ENCODE measurements at places on chromosomes 6 and 20.

DNA sequence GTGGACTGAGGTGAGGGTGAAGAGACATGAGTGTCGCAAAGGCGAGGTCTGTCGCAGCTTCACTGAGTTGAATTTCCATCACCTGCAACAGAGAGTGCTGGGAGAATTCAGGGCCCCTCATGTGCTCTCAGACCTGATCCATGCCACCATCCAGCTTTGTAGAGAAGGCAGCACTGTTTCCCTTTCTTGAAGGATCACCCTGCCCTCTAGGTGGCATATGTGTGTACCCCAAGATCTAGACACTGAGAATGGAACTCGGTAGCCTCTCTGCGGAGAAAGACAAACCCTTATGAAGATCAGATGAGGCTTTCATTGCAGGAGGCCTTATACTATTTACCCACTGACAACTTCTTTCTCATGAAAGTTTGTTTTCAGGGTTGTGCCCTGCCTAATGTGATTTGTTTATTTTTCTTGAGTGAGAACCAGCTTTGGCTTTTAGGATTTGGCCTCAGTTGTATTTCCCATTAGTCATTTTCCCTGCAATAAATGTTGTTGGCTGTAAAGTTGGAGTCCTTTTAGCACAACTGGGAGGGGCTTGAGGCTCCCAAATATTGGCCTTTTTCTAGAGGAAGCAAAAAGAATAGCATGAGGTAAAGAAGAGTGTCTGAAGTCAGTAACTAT lies 811.3 kb downstream of the DHX35 start:
- no peak for DNase-seq

GRCh38 chr20:36926653-36927200 lies 24.8 kb downstream of the SAMHD1 start:
- no peak for DNase-seq

DNA sequence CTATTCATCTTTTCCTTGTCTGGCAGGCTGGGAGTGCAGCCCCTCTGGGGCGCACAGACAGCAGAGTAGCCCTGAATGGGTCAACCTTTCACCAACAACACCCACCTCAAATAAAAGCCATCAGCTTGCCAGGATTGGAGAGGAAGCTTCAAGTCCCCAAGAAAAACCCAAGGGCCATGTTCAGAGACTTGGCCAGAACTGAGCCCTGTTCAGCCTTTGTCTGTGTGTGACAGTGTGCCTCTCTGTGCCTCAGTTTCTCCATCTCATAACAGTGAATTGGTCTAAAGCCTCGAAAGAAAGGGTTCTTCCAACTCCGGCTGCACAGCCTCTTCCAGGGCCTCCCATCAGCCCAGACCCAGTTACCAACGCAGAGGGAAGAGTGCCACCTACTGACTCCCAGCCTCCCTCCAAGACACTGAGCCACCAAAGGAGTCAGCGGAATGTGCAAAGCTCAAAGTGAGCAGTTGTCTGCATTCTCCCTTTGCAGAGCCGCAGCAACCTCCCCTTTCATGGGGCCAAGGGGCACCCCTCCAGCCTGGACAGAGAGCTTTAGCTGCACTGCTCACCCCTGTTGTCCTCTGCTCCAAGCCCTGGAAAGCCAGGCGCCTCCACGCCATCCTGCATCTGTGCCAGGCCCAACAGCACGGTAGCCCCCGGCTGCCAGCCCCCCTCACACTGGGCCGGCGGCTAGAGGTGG lies 82.7 kb upstream of the TOP1 start:
- DNase-seq, result peak; percentile 61

DNA sequence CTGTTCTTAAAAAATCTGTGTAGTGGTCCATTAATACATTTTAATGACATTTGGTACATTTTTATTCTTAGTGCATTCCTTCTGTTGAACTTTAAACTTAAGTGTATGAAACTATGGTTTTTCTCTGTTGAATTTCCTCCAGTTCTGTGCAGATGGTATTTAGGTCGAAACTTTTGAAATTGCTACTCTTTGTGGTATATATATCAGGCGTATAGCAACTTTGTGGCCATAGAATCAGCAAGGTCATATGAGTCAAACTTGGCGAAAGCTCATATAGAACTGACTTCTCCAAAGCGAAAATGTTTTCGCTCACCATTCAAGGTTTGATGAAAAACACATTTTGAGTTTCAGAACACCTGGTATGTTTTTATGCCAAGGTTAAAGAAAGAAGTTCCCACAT lies 93.7 kb downstream of the MAP3K4 start:
- no peak for DNase-seq

GRCh38 chr6:36377594-36377993 lies 9.9 kb downstream of the ETV7 start:
- DNase-seq, result no peak

- no peak for DNase-seq
Measured at GRCh38 chr6:17980329-17980728, 7.1 kb downstream of the KIF13A start.

- no peak for DNase-seq
Measured at GRCh38 chr6:34696189-34696738, 303 bp downstream of the ILRUN start.

DNA sequence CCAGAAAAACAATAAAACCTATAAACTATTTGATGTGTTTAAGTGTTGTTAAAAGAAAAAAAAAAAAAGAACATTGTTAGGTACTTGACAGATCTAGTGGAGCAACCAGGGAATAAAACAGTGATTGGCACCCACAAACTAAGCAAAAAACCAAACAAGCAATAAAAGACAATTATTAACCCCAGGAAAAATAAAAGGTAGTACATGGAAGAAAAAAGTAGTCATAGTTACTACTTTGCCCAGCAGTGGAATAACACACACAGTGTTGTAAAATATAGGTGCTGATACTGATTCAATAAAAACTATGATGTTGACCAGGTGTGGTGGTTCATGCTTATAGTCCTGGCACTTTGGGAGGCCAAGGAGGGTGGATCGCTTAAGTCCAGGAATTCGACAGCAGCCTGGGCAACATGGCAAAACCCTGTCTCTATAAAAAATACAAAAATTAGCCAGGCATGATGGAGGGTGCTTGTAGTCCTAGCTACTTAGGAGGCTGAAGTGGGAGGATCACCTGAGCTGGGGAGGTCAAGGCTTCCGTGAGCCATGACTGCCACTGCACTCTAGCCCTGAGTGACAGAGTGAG lies 43.9 kb downstream of the PIGU start:
- DNase-seq, result no peak

DNA sequence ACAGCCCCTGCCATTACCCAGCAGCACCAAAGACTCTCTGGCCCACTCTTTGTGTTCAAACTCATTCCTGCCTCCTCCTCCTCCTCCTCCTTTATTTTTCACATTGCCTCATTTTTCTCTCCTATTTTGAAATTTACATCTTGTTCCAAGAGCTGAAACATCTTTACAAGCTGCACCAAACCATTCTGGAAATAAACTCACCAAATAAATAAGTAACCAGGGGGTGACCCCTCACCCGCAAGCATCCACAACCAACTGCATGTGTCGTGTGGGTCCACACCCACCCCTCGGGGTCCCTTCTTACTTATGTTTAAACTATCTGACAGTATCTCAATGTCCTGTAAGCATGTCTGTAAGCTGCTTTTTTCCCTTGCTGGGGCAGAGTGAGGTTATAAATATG lies 1.4 kb downstream of the KCNB1 start:
- DNase-seq, result no peak

- no peak for DNase-seq
Measured at GRCh38 chr20:13002251-13002650, 6.5 kb upstream of the SPTLC3 start.

DNA sequence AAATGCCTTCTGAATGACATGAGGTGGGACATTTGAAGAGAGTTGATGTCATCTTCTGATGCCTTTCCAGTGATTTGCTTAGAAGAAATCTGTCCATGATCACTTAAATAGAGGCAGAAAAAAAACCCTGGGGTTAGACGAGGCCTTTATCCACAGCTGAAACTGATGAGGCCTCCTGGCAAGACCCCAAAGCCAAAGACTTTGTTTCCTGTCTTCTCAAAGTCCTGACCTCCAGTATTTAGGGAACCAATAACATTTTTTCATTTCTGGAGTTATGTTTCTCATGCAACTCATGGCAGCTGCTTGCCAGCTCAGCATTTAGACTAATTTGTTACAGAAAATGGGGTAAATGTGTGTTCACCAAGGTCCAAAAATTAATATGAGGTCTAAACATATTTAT lies 248.0 kb upstream of the PRDM1 start:
- DNase-seq, result no peak

DNA sequence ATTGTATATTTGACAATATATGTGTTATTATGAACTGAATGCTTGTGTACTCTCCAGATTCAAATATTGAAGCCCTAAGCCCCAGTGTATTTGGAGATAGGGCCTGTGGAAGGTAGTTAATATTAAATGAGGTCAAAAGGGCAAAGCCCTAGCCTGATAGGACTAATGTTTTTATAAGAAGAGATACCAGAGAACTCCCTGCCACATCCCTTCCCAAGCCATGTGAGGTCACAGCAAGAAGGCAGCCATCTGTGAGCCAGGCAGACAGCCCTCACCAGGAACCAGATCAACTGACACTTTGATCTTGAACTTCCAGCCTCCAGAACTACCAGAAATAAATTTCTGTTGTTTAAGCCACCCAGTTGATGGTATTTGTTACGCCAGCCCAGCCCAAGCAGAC lies 36.4 kb upstream of the FBXL4 start:
- no peak for DNase-seq

DNA sequence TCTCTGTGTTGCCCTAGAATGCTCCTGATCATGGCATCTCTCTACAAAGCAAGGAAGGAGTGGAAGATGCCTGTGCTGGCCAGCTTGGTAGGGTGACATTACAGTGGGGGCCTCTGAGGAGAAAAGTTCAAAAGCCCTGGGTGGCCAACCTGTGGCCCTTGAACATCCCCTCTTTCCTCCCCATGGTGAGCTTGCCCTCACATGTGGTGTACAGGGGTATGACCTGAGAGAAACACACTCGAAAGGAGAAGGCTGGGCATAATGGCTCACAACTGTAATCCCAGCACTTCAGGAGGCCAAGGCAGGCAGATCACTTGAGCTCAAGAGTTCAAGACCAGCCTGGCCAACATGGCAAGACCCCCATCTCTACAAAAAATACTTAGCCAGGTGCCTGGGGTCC lies 36.6 kb upstream of the SCAF8 start:
- DNase-seq, result no peak

DNA sequence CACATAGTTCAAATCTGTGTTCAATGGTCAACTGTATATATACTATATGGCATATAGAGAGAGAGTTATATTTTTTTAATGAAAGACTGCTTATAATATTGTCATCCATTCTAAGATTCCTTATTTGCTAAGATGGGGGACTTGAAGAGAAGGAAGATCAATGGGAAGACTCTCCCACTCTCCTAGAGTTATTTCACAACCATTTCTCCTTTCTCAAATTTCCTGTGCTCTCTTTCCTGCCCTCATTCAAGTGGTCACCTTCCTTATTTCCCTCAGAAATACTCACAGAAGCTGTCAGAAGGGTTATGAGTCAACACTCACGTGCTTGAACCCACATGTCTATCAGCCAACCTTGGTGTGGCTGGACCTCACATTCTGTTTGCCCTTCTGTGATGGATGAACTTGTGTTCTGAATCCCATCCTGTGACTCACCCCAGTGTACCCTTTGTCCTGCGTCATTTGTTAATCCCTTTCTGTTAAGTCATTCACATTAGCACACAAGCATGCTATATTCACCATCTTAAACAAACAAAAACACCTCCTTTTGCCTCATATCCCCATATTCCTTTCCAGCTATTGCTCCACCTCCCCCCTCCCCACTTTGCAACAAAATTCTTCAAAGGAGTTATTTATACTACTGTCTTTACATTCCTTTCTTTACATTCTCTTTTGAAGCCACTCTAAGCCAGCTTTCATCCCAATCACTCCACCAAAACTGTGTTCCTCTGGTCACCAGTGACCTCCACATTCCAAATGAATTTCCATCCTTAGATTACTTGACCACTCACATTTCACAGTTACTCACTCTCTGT lies 279.3 kb upstream of the TCF21 start:
- peak; percentile 83 for DNase-seq

DNA sequence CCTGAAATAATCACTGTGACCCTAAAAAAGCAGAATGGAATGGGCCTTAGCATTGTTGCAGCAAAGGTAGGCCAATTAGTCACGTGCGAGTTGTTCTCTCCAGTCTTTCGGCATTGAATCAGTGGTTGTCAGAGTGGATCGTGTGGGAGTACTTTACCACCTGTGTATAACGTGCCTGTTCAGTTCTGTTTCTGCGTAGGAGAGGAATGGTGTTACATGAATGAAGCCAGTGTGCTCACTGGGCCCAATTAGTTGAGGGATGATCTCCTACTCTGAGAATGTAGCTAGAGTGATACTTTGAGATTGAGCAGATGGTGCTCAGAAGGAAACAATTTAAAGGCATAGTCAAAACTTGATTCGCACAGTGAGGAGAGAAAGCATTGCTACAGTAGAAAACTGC lies 72.4 kb upstream of the KIF25 start:
- DNase-seq, result no peak

DNA sequence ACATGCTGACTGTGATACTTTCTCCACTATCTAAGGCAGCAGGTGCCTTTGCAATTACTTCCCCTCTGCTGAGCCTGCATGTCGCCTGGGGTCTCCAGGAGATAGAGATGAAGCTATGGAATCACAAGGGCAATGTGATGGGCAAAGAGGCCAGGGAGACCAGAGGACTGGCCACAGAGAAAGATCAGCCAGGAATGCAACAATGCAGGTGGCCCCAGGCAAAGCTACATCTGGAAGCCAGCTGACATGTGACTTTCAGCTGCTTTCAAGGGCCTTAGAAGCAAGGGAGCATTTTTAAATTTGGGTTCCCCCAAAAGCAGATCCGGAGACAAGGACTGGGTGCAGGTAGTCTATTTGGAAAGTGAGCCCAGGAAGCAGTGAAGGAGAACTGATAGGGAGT lies 107.9 kb upstream of the SRSF6 start:
- no peak for DNase-seq

GRCh38 chr20:595330-596308 lies 14.5 kb downstream of the TCF15 start:
- no peak for DNase-seq

DNA sequence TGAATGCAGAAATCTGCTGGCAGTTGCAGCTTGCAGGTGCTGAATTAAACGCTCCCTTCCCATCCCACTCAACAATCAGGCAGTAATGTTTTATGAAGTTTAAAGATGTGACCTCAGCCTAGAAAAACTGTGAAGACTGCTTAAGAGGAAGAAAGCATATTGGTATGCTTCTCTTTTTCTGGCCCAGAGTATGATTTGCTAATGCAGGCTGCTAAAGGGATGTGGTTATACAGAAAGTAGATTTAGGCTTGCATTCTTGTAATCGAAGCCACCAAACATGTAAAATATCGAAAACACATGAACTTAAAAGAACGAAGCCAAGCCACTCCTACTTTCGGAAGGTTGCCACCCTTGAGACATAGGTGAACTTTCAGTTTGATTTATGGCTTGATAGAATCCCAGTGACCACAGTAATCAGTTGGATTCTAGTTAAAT lies 40.7 kb downstream of the MAP3K5 start:
- DNase-seq, result no peak

GRCh38 chr6:150517175-150517574 lies 82.5 kb upstream of the PLEKHG1 start:
- DNase-seq, result no peak

GRCh38 chr6:40718401-40718800 lies 131.2 kb upstream of the LRFN2 start:
- DNase-seq, result no peak

GRCh38 chr6:29016559-29017427 lies 11.7 kb upstream of the ZNF311 start:
- DNase-seq, result peak; percentile 74

Measured in SW480 (cell line).